ENCODE measurements at places on chromosomes 16 and 17.

DNA sequence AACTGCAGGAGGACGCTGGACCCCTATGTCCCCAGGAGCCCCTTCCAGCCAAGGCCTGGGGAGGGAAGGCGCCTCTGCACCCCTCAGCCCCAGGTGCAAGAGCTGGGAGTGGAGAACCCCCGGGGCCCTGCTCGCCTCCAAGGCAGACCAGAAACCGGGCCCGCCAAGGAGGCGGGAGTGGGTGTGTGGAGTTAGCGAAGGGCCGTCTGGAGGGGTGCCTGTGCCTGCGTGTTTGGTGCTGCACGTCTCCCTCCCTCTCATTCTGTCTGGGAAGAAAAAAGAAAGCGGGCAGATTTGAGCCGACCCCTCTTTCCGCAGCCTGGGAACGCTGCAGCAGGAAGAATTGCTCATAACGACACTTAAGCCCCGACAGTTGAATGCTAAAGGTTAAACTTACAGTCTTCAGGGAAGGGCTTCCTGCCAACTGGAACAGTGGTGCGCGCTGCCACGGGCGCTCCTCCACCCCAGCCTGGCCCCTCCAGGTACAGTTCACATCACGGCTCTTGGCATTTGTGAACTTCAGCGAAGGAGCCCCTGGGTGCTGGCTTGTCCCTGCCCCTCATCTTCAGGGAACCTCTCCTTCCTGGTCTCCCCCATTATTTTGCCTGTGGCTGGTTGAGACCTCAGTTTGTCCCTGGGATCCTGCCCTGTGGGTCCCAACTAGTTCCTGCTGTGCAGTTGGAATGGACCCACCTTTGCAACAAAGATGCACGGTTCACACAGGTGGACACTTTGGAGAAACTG lies 19.2 kb upstream of the ZFHX3 start:
- DNase-seq = no peak

- no peak for DNase-seq
Measured at GRCh38 chr16:13798211-13798610, 121.7 kb upstream of the ERCC4 start.

GRCh38 chr16:69036399-69037091 lies 68.9 kb upstream of the HAS3 start:
- no peak for DNase-seq

GRCh38 chr16:3546986-3547682 lies 30.1 kb downstream of the NLRC3 start:
- peak; percentile 67 for DNase-seq

- peak; percentile 79 for DNase-seq
Measured at GRCh38 chr16:85924675-85925074, 25.7 kb downstream of the IRF8 start.

- DNase-seq = no peak
Measured at GRCh38 chr16:66039793-66040192, 326.7 kb upstream of the CDH5 start.

- DNase-seq = no peak
Measured at GRCh38 chr17:79282294-79282693, 207.7 kb downstream of the ENGASE start.

DNA sequence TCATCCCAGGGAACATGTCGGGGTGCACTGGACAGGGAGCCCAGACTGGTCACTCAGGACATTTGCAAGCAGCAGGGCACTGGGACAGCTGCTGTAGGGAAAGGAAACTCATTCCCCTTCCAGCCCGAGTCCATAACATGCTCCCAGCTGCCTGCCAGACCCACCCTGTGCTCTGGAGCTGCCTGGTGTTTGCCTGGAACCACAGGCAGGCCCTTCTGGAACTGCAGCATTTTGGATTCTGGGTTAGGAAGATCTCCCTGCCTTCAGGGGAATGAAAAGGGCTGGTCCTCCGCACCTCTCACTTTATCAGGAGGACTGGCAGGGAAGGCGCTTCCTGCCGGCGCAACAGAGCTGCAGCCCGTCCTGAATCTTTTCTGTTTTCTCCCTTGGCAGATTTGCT lies 41.2 kb downstream of the MEAK7 start:
- no peak for DNase-seq

DNA sequence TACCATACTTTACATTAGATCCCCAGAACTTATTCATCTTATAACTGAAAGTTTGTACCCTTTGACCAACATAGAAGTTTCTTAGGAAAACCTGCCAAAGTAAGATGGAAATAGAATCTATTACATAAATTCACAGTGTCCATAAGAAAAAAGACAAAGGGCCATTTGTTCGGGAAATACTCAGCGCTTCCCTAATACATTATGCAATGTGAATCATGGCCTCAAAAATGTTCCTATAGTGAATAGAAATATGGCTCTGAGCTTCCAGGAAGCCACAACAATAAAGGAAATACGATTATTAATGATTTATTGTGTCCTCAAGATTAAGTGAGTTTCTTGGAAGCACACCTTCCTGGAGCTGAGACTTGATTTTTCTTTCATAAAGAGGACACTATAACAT lies 51.5 kb downstream of the GPRC5B start:
- DNase-seq = no peak

DNA sequence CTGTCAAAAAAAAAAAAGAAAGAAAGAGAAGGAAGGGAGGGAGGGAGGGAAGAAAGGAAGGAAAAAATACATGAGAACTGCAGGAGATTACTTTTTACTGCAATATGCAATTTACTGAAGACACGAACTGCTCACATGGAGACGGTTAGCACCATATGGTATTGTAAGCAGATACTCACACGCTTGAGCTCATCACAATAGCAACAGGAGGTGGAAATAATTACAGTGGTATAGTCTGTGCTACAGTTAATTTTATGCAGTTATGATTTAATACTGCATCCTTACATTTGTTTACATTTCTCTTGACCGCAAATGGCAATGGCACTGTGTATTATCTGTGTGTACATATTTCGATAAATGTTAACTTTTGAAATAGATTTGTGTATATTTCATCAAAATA lies 21.4 kb upstream of the SLC46A1 start:
- no peak for DNase-seq

- DNase-seq = peak; percentile 53
Measured at GRCh38 chr17:30337393-30337999, 3.6 kb upstream of the TMIGD1 start.

- DNase-seq = no peak
Measured at GRCh38 chr17:61806081-61806828, 57.1 kb downstream of the BRIP1 start.

DNA sequence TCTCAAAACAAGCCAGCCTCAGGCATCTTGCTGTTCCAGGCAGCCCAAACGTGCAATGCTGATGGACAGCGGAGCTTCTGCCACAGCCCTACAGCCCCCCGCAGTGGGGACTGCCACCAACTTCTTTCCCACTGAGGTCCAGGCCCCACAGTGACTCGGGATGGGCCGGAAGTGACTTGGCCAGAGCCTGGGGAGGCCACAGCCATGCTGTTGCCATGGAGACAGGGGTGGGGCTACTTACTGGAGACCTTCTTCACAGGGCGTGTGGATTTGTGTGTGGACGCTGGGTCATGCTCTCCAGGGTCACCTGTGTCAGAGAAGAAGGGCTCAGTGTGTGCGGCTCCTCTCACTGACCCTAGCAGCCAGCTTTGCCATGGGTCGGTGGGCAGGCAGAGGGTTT lies 15.0 kb downstream of the TRIM25 start:
- DNase-seq = no peak

DNA sequence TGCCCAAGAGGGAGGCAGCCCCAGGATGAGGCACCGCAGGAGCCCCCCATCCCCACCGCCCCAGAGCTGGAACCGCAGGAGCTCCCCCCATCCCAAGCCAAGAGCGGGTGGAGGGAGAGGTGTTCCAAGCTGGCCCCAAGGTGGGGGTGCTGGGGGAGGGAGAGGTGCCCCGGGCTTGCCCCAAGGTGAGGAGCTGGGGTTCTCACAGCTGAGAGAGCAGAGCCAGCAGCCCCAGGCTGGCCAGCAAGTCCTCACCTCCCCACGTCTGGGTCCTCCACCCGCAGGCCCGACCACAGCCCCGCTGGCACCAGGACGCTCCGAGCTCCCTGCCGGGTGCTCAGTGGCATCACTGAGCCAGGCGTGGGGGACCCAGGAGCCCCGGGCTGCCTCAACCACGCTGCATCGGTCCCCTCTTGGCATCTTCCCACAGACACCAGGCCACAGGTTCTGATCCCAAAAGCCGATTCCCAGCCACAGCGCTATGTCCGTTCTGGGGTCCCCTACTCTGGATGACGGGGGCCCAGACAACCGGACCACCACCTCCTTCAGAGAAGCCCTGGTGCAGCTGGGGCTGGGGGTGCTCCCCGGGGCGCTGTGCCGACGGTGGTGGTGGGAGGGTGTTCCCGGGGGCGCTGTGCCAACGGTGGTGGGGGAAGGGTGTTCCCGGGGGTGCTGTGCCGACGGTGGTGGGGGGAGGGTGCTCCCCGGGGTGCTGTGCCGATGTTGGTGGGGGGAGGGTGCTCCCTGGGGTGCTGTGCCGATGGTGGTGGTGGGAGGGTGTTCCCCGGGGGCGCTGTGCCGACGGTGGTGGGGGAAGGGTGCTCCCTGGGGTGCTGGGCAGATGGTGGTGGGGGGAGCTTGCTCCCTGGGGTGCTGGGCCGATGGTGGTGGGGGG lies 15.4 kb upstream of the WDR45B start:
- DNase-seq = no peak

DNA sequence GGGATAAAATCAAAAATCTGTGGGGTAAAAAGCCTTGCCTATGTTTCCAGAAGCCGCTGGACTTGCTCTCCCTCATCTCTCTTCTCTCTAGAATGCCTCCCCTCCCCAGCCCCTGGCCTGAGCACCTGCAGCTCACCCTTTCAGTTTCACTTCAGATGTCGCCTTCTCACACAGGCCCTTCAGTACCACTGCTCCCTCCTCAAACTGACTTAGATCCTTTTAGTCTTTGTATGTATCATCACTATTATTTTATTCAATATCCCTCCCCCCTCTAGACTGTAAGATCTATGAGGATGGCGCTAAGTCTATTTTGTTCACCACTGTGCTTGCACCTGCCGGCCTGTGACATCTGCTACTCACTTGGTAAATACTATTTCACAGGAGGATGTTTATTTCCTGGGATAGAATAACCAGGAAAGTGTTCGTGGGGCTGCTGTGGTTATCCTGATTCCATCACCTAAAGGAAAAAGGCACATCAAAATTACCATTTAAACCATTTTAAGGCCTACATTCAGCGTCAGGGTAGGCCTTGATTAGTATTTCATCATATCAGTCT lies 122.3 kb downstream of the MRTFB start:
- no peak for DNase-seq

GRCh38 chr16:65422934-65423333 lies 301.1 kb upstream of the CDH11 start:
- DNase-seq = no peak

DNA sequence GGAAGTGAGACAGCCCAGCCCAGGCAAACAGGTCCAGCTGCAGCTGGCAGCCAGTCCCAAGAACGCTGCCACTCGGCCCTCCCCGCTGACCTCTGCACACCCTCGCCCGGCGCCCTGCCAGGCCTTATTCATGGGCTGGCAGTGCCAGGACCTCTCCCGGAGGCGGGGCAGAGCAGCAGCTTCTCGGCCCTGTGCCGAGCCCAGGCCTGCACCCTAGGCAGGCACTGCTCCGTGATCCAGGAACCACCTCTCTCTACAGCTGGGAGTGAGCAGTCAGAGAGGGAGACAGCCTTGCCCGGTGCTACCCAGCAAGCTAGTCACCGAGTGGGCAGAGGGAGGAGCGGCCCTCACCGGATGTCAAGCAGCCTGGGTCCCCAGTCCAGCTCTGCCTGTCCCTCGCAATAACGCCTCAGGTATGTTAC lies 79.9 kb upstream of the CBX4 start:
- DNase-seq = no peak

DNA sequence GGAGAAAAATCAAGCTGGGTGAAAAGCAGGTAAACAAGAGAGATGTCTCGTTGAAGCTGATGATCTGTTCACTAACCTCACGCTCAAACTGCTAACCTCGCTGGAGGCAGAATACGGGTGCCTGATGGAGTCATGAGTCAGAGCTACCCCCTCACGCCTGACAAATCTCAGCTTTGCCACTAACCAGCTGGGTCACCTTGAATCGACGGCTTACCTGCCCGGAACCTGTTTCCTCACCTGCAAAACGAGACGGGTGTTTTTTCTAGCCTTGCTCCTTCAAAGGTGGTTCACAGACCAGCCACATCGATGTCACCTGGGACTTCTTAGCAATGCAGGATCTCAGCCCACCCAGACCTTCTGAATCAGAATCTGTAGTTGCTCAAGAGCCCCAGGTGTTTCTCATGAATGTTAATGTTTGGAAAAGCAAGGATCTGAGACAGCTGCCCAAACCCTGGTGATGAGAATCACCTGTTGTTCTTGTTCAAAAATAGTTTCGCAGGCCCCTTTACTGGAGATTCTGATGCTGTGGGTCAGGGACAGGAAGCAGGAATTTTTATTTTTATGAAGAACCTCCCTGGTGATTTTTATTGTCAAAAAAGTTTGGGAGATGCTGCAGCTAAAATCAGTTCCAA lies 56.9 kb downstream of the MARCHF10 start:
- no peak for DNase-seq

- no peak for DNase-seq
Measured at GRCh38 chr16:57318240-57318970, 33.9 kb upstream of the PLLP start.

- DNase-seq = peak; percentile 22
Measured at GRCh38 chr17:81537343-81537855, 9.2 kb downstream of the FSCN2 start.

GRCh38 chr17:20992416-20992815 lies 50.4 kb downstream of the USP22 start:
- no peak for DNase-seq

- peak; percentile 36 for DNase-seq
Measured at GRCh38 chr16:70267516-70267915, 15.8 kb upstream of the EXOSC6 start.

- no peak for DNase-seq
Measured at GRCh38 chr16:81846105-81846504, 67.0 kb downstream of the PLCG2 start.

GRCh38 chr17:30005709-30006320 lies 64.4 kb downstream of the EFCAB5 start:
- no peak for DNase-seq

GRCh38 chr17:42531455-42532354 lies 4.3 kb upstream of the NAGLU start:
- DNase-seq = peak; percentile 73

GRCh38 chr17:49753959-49754391 lies 10.0 kb downstream of the FAM117A start:
- DNase-seq = no peak

DNA sequence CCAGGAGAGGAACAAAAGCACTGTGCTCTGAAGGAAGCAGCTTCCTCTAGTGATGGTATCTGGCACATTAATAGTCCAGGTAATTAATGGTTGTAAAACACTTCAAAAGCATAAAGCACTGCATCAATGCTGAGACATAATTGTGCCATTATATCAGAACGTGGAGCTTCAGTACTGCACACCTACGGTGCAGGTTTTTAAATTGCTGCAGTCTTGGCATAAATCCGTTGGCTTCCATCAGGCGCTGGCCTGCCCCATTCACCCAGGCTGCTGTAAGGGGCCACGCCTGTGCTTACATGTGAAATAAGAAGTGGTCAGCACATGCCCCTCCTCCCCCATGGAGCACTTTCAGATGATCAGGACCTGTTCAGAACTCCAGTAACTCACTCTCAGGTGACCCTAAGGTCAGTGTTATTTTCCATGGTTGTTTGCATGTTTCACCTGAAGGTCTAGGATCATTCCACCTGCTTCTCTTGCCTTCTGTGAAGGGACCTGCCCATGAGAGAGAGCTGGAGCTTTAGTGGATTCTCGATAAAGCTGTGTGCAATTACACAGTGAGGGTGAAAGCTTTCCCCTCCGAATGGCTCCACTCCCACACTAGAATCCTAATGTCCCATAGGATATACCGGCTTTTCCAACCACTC lies 345.3 kb downstream of the CA10 start:
- no peak for DNase-seq
